ENCODE measurements at places on chromosomes 13 and 19. TPM values are rescaled to one million over a fixed set of nuclear protein-coding genes. Genes with fewer than 3 reads are reported as not detected.

DNA sequence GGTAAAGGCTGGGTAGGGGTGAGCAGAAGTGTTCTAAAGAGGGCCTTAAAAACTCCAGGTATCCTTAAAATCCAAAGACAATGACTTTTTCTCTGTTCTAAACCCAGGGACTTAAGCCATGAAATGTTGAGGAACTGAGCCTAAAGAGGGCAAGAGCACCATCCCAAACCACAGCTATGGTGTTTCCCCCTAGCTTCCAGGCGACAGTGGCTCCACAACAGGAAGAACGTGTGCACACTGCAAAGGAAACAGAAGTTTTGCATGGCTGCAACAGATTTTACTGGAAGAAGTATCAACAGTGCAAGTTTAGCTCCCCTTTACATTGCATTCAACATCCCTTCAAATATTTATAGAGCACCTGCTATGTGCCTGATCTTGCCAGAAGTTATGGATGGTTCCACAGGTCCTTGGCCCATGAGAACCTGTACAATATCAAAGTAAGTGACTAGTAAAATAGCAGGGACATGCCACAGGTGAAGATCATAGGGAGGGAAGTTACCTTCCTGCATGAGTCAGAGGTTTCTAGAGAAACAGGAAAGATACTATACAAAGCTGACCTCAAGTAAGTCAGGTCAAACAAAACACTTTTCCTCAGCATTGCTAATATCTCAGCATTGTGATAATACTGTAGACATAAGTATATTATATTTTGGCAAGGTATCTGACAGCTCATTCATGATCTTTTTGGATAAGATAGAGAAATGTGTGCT lies 8.4 kb upstream of the KCTD12 start:
- no peak for ATAC-seq

The SYT5 gene
- 0.13 TPM for total RNA-seq

GRCh38 chr13:41546372-41547190 lies 89.2 kb downstream of the RGCC start:
- no peak for ATAC-seq

GRCh38 chr19:7534531-7535046 lies 928 bp upstream of the PNPLA6 start:
- ATAC-seq, result peak; percentile 63

- no peak for ATAC-seq
Observed at GRCh38 chr13:41407380-41407779, 50.0 kb upstream of the RGCC start.

- peak; percentile 66 for ATAC-seq
Observed at GRCh38 chr19:17475541-17476115, 5.3 kb downstream of the SLC27A1 start.

Data from gastroesophageal sphincter (tissue), 4 donors.